Caco-2 (cell line): ENCODE measurements at places on chromosomes 2 and 18. TPM values are rescaled to one million over a fixed set of nuclear protein-coding genes. Genes with fewer than 3 reads are reported as not detected.

CD207 gene
- total RNA-seq: 0.16 and 0.23 TPM in 2 replicates

LHCGR gene
- total RNA-seq: not detected in 2 replicates

TRIM43 gene
- total RNA-seq: not detected in 2 replicates

GRCh38 chr2:58640042-58640441 is 398.9 kb upstream of the FANCL start:
- H3K4me1 ChIP-seq: peaks cover 22% of the 10 kb centered on the region
- no peak overlapping the region for H3K4me3 ChIP-seq
- no peak overlapping the region for H3K27ac ChIP-seq

GRCh38 chr18:79695856-79696850 is 16.6 kb downstream of the CTDP1 start:
- H3K36me3 ChIP-seq: no peaks in the 10 kb centered on the region
- H3K4me1 ChIP-seq: no peaks in the 10 kb centered on the region
- no peak overlapping the region for H3K4me3 ChIP-seq
- DNase-seq: no peak

VWA3B gene
- not detected in 2 replicates for total RNA-seq

UGT1A9 gene
- 0.20 and 0.39 TPM in 2 replicates for total RNA-seq

- no peaks in the 10 kb centered on the region for H3K36me3 ChIP-seq
- H3K27ac ChIP-seq: no peak overlapping the region
- H3K27me3 ChIP-seq: no peaks in the 10 kb centered on the region
- H3K4me3 ChIP-seq: no peak overlapping the region
Measured at GRCh38 chr2:204191574-204191973, 255.0 kb downstream of the ICOS start.

DNA sequence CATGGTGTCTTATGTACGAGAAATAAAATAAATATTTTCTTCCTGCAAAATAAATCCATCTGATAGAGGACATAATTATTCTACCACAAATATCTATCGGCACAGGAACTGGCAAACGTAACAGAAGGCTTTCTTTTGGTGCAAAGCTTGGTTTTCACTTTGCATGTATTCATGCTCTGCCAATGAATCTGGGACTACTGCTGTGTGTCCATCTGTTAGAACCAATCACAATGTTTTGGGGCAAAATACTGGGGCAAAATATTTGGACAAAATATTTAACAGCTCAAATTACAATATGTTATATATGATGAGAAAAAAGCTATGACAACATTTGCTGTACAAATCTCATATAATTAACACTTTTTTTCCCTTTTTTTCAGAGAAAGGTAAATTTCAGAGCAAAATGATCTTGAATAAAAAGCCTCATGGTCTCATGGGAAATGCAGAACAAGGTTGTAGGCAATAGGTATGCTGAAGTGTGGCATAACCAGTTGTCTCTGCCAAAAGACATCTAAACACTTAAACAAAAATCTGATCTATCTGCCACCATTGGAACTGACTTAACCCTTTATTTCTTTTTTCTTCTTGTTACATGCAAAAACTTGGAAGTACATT is 923.2 kb downstream of the CPS1 start:
- H3K4me1 ChIP-seq: no peaks in the 10 kb centered on the region
- no peaks in the 10 kb centered on the region for H3K36me3 ChIP-seq
- no peaks in the 10 kb centered on the region for H3K27me3 ChIP-seq
- no peak overlapping the region for H3K27ac ChIP-seq
- no peak for DNase-seq

DNA sequence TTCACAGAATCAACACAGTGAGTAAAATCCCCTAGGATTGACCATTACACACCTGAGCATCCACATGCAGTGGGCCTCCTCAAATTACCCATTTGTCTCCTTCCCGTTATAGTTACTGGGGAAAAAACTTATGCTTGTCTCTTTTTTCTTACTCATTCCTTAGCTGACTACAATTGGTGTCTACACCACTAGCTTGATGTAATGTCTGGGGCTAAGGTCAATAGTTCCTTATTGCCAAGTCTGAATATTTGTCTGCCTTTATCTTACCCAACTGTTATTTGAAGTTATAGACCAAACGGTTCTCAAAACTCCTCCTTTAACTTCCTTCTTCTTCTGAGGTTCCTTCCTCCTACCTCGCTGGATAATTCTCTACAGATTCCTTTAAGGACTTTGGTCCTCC is 41.9 kb upstream of the TMEM17 start:
- H3K27me3 ChIP-seq: no peaks in the 10 kb centered on the region
- H3K27ac ChIP-seq: no peak overlapping the region
- no peak overlapping the region for H3K4me3 ChIP-seq
- H3K36me3 ChIP-seq: no peaks in the 10 kb centered on the region

CCDC68 gene
- total RNA-seq: 6.9 and 7.6 TPM in 2 replicates

DNA sequence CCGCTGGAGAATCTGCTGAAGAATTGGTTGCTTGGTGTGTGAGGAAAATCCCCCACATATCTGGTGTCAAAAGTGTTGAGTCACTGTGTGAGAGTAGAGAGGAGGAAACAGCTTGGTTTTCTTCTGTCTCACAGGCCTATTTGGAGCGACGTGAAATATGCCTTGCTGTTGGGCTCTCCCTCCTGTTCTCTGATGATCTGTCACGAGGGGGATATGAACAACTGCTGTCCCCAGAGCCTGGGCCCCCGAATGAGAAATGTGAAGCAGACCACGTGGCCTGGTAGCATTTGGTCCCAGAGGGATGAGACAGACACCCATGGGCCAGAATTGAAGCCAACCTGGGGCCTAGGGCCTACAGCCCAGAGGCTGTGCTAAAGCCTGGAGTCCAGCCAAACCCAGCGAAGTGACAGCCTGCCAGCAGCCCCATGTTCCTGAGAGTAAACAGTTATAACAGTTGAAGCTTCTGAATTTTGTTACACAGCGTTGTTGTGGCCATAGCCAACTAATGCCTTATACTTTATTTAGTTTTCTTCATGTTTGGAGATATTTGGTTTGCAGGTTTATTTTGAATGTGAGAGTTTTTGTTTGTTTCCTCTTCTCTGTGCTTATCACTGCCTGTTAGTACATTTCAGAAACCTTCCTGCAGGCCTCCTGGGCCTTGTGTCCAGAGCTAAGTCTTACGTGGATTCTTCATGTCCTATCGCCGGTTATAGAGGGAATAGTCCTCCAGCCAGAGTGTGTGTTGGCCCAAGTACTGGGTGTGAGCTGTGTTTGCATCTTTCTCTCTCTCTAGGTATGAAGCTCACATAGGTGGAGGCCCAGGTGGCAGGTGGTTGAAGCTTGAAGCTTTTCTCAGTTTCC is 18.7 kb upstream of the COLEC12 start:
- H3K27me3 ChIP-seq: no peaks in the 10 kb centered on the region
- no peaks in the 10 kb centered on the region for H3K36me3 ChIP-seq
- H3K27ac ChIP-seq: peak overlapping the region; percentile 28

DNA sequence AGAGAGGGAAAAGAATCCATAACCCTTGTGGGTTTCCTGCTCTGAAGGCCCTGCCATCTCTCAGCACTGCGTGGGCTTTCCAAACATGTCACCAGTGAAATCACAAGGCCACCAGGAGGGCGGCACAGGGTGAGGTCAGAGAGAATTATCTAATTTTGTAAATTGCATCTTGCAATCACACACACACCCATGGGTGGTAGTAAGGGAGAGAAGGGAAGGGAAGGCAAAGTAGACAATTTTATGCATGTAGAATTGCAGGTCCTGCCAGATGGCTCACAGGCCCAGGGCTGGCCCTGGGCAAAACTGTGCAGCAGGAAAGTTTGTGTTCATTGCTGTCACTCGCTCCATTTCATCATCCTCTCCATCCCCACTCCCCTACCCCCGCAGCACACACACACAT is 21.0 kb upstream of the ZBTB7C start:
- H3K36me3 ChIP-seq: no peaks in the 10 kb centered on the region
- no peaks in the 10 kb centered on the region for H3K4me1 ChIP-seq
- no peak overlapping the region for H3K4me3 ChIP-seq
- no peak for DNase-seq

- no peaks in the 10 kb centered on the region for H3K27me3 ChIP-seq
- no peak for DNase-seq
- H3K4me3 ChIP-seq: no peak overlapping the region
- no peaks in the 10 kb centered on the region for H3K4me1 ChIP-seq
- no peak overlapping the region for H3K27ac ChIP-seq
Measured at GRCh38 chr2:65199166-65199565, 28.5 kb upstream of the ACTR2 start.

GRCh38 chr2:224359569-224359968 is 42.3 kb downstream of the FAM124B start:
- H3K27me3 ChIP-seq: no peaks in the 10 kb centered on the region
- no peaks in the 10 kb centered on the region for H3K36me3 ChIP-seq
- H3K4me3 ChIP-seq: no peak overlapping the region
- no peak overlapping the region for H3K27ac ChIP-seq

- no peak overlapping the region for H3K4me3 ChIP-seq
- no peak overlapping the region for H3K27ac ChIP-seq
- H3K4me1 ChIP-seq: no peaks in the 10 kb centered on the region
- no peak for DNase-seq
- no peaks in the 10 kb centered on the region for H3K27me3 ChIP-seq
Measured at GRCh38 chr18:44130376-44130942, 550.2 kb upstream of the SETBP1 start.

DNA sequence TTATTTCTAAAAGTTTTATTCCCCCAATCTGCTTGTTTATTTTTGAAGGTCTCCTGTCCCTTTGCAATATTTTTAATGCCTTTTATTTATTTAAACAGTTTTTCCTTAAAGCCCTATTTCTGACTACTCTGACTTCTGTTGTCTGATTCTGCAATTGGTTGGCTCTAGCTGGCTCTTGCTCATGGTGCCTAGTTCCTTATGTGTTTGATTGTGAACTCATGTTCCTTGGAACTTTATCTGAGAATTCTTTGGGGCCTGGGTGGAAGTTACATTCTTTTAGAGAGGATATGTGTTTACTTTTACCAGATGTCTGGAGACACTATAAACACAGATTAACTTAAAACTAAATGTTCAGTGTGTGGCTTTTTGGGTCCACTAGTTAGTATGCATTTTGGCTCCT is 175.9 kb downstream of the DYSF start:
- no peak overlapping the region for H3K27ac ChIP-seq
- H3K4me1 ChIP-seq: no peaks in the 10 kb centered on the region
- H3K4me3 ChIP-seq: no peak overlapping the region
- H3K36me3 ChIP-seq: no peaks in the 10 kb centered on the region
- no peak for DNase-seq

DNA sequence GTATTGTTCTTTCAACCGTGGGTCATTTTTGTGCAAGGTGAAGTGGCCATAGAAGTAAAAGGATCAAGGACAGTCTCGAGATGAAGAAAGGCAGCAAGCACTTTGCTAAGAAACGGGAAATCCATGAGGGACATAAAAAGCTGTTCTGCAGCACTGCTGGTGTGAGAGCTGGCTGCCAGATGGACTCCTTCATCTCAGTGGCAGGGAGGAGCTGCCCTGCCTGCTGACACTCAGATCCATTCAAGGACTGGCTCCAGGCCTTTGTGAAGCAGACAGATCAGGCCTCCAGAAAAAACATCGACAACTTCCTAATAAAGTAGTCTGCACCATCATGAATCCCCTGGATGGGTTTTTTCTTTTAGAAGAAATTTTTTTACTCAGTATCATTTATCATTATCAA is 29.5 kb downstream of the RMC1 start:
- H3K27me3 ChIP-seq: no peaks in the 10 kb centered on the region
- H3K36me3 ChIP-seq: no peaks in the 10 kb centered on the region
- no peak overlapping the region for H3K27ac ChIP-seq
- H3K4me3 ChIP-seq: no peak overlapping the region
- no peak for DNase-seq

GRCh38 chr2:20444993-20445910 is 1.6 kb upstream of the RHOB start:
- H3K36me3 ChIP-seq: no peaks in the 10 kb centered on the region
- H3K27me3 ChIP-seq: no peaks in the 10 kb centered on the region
- DNase-seq: no peak
- no peak overlapping the region for H3K27ac ChIP-seq

SPP2 gene
- not detected in 2 replicates for total RNA-seq

DNA sequence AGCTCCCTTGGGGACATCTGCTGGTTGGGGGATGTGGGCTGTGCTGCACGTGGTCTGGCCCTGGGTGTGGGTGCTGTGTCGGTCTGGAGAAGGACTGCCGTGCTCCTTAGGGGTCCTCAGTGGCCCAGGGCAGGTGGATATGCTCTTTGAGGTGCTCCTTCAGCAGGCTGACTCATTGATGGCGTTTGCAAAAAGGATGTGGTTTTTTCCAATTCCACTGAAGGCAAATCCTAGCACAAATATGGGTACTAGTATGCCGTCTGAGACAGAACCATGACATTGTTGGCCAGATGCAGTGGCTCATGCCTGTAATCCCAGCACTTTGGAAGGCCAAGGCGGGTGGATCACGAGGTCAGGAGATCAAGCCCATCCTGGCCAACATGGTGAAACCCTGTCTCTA is 3.3 kb downstream of the PPP1R7 start:
- H3K36me3 ChIP-seq: no peaks in the 10 kb centered on the region
- H3K27ac ChIP-seq: no peak overlapping the region
- DNase-seq: no peak
- 0 out of 2 replicates have a peak, but pooled peaks cover 3% of the 10 kb centered on the region for H3K4me1 ChIP-seq
- no peak overlapping the region for H3K4me3 ChIP-seq

- no peak overlapping the region for H3K4me3 ChIP-seq
- H3K36me3 ChIP-seq: no peaks in the 10 kb centered on the region
- no peaks in the 10 kb centered on the region for H3K27me3 ChIP-seq
- H3K4me1 ChIP-seq: no peaks in the 10 kb centered on the region
Measured at GRCh38 chr2:144111437-144111836, 408.5 kb downstream of the ZEB2 start.

REG1B gene
- not detected in 2 replicates for total RNA-seq

DNA sequence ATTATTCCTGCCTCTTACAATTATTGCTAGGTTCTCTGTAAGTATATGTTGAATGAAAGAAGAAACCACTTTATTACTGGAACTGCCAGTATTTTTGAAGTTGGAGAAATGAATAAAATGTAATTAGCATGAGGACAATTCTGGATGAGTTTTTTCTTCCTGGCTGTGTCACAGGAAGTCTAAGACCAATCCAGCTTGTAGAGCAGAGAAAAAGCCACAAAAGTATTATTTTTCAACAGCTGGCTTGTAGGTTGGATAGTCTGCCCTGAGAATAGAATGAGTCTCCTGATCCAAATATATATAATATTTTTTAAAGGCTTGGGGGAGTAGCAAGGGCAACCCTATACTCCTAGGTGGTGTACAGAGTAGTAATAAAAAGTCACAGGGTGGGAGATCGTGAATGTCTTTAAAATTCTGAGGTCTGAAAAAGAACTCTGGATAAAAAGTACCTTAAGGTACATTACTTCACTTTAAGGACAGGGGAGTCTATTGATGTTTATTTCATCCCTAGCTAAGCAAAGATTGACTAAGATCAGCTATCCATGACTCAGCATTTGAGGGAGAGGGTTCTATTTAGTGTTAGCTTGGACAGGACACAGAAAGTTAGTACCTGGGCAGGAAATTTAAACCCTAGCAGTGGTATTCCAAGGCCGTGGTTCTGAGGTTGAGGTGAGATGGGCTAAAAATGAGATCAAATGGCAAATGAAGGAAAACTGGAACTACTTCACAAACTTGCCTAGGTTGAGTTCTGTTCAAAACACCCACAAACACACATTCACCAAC is 31.7 kb downstream of the SLC40A1 start:
- H3K4me1 ChIP-seq: peaks cover 26% of the 10 kb centered on the region
- H3K36me3 ChIP-seq: no peaks in the 10 kb centered on the region
- no peak for DNase-seq
- H3K4me3 ChIP-seq: no peak overlapping the region
- no peaks in the 10 kb centered on the region for H3K27me3 ChIP-seq
